ENCODE measurements at places on chromosomes 3 and 15.

DNA sequence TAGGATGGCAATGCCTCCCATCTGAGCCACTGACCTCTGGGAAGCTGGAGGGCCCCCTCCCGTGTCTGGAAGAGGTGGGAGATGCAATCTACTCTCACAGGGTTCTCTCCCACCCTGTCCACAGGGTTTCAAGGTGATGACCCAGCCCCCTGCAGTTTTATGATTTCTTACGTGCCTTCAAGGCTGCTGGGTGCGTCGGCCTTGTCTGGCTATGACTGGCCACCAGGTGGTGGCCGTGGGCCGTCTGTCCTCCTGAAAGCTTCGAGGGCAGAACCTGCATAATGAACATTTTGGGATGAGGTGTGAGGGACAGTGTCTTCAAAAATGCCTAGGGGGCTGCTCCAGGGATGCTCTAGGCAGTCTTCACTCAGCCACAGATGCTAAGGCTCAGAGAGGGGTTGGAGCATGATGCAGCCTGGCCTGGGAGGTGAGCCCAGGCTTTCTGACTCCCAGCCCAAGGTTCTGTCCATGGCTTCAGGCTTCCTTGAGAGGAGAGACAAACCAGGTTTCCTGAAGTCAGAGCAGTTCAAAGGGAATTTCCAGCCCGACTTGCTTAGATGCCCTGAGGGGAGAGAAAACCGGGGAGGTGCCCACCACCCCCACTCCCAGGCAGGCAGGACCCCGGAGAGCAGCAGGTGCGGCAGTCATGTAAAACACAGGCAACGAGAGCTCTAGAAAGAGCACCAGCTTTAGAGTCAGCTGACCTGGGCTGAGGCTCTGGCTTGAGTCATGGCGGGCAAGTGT is 18.7 kb downstream of the ISG20 start:
- H3K4me3 ChIP-seq: no peak overlapping the region
- no peaks in the 10 kb centered on the region for H3K36me3 ChIP-seq
- no peaks in the 10 kb centered on the region for H3K4me1 ChIP-seq

GRCh38 chr15:95025924-95026728 is 794.8 kb downstream of the MCTP2 start:
- no peaks in the 10 kb centered on the region for H3K27me3 ChIP-seq
- H3K36me3 ChIP-seq: no peaks in the 10 kb centered on the region
- H3K4me3 ChIP-seq: no peak overlapping the region

- H3K4me3 ChIP-seq: peak within 1 kb of the TSS; percentile 99
- DNase-seq: peak; percentile 88
- H3K4me1 ChIP-seq: peaks cover 5% of the 10 kb centered on the region
- peak within 1 kb of the TSS; percentile 56 for H3K27ac ChIP-seq
Observed at GRCh38 chr3:50567386-50568167, at the start of gene C3orf18. C3orf18 (minus strand) TSS chr3:50567747; CDS start chr3:50565699, 2,048 bp downstream.

GRCh38 chr3:49465270-49466034 is 4.6 kb upstream of the DAG1 start:
- no peaks in the 10 kb centered on the region for H3K27me3 ChIP-seq
- H3K4me1 ChIP-seq: peaks cover 19% of the 10 kb centered on the region
- H3K27ac ChIP-seq: no peak overlapping the region
- H3K36me3 ChIP-seq: no peaks in the 10 kb centered on the region
- no peak overlapping the region for H3K4me3 ChIP-seq

DNA sequence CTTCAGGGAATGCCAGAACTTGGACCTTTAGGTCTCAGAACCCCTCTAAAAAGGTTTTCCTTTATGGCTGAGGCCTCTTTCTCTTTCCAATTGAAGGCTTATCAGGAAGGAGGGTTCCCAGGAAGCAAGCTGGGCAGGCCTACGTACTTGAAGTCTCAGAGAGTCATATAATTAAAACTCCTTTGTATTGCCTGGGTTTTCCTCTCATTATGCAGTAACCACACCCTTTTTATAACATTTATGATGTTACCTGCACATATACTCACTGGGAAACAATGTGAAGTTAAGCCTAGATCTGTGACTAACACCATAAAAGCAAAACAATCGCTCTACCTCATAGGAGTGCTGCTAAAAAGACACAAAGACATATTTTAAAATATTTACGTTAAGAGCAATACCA is 27.3 kb downstream of the SERP1 start:
- no peaks in the 10 kb centered on the region for H3K4me1 ChIP-seq
- no peak for DNase-seq
- no peak overlapping the region for H3K27ac ChIP-seq
- no peaks in the 10 kb centered on the region for H3K27me3 ChIP-seq

DNA sequence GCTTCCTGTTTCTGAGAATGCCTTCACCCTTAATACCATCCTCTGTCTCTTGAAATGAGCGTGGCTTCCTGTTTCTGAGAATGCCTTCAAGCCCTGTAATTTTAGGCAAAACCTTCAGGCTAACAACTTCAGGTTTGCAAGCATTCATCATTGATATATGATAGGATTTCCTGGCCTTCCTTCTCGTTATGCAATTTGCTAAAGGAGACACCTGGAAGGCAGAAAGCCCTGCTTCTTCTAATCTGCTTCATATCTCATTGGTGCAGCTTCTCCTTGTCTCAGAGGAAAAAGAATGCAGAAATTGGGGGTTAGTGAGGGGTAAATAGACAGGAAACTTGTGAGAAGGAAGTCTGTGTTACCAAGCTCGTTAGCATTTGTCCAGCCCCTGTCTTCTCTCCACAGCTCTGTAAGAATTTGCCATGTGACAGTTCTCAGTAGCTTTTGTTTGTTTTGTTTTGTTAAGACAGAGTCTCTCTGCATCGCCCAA is 7.3 kb downstream of the ARL6IP5 start:
- peaks cover 47% of the 10 kb centered on the region for H3K4me1 ChIP-seq
- no peaks in the 10 kb centered on the region for H3K27me3 ChIP-seq
- no peak overlapping the region for H3K27ac ChIP-seq
- no peaks in the 10 kb centered on the region for H3K36me3 ChIP-seq
- DNase-seq: no peak

GRCh38 chr3:159824333-159824732 is 164.3 kb upstream of the IL12A start:
- peak; percentile 86 for DNase-seq
- H3K27ac ChIP-seq: no peak overlapping the region
- H3K4me1 ChIP-seq: peaks cover 13% of the 10 kb centered on the region
- H3K36me3 ChIP-seq: no peaks in the 10 kb centered on the region
- H3K4me3 ChIP-seq: no peak overlapping the region

GRCh38 chr15:37709669-37710068 is 224.8 kb upstream of the TMCO5A start:
- no peaks in the 10 kb centered on the region for H3K27me3 ChIP-seq
- H3K4me3 ChIP-seq: no peak overlapping the region
- H3K36me3 ChIP-seq: no peaks in the 10 kb centered on the region
- no peaks in the 10 kb centered on the region for H3K4me1 ChIP-seq
- no peak overlapping the region for H3K27ac ChIP-seq

DNA sequence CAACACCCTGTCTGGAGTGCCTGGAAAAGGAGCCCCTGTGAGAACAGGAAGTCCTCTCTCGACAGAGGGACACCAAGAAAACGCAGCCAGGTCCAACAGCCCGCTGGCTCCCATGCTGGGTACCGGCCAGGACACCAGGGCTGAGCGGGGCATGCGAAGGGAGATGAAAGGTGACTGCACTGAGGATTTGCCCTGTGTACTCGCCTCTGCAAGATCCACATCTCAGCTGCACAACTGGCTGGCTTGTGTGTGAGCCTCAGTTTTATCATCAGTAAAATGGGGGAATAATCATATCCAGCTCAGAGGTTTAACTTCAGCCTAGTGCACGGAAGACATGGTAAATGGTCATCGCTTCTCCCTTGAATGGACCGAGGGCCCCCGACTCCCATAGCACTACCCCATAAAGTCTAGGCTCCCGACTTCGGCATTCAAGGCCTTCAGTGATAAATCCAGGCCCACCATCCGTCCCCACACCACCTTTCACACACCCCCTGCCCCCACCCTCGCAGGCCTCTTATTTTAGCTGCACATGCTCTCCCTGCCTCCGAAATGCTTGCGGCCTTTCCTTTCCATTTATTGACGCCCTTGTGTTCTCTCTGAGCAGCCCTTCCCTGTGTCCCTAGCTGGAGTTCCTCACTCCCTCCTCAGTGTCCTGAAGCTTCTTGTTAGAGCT is 15.8 kb downstream of the ISG20 start:
- no peak overlapping the region for H3K4me3 ChIP-seq
- no peak for DNase-seq
- no peak overlapping the region for H3K27ac ChIP-seq
- H3K36me3 ChIP-seq: no peaks in the 10 kb centered on the region
- H3K27me3 ChIP-seq: no peaks in the 10 kb centered on the region

GRCh38 chr3:150161011-150161410 is 190.3 kb upstream of the PFN2 start:
- H3K27ac ChIP-seq: no peak overlapping the region
- no peak for DNase-seq

- H3K27me3 ChIP-seq: no peaks in the 10 kb centered on the region
- no peak overlapping the region for H3K4me3 ChIP-seq
- H3K36me3 ChIP-seq: no peaks in the 10 kb centered on the region
- peak; percentile 34 for DNase-seq
- no peak overlapping the region for H3K27ac ChIP-seq
- H3K4me1 ChIP-seq: no peaks in the 10 kb centered on the region
Observed at GRCh38 chr3:176514297-176514696, 683.0 kb downstream of the TBL1XR1 start.

- no peaks in the 10 kb centered on the region for H3K4me1 ChIP-seq
Observed at GRCh38 chr3:28218071-28218916, 23.1 kb upstream of the CMC1 start.

DNA sequence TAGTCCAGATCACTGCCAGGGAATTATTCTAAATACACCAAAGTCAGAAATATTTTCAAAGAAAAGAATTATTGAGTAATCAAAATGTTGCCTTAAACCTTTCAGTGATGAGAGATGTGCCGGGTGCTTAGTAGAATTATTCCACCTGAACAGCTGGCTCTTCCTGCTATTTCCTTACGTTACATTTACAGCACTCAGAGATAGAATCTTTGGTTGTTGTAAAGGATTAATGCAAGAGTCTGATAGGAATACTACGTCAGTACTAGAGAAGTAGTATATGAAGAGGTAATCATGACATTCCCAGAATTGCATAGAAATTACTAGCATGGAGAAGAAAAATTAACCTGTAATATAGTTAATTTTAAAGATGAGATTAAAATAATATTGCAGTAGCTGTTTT is 50.9 kb upstream of the ZDHHC23 start:
- peak overlapping the region; percentile 29 for H3K4me3 ChIP-seq
- no peaks in the 10 kb centered on the region for H3K27me3 ChIP-seq
- no peaks in the 10 kb centered on the region for H3K4me1 ChIP-seq
- no peaks in the 10 kb centered on the region for H3K36me3 ChIP-seq

GRCh38 chr15:49124371-49124770 is 31.0 kb downstream of the COPS2 start:
- H3K4me1 ChIP-seq: no peaks in the 10 kb centered on the region
- H3K4me3 ChIP-seq: no peak overlapping the region
- H3K27ac ChIP-seq: no peak overlapping the region
- DNase-seq: no peak
- H3K27me3 ChIP-seq: no peaks in the 10 kb centered on the region

GRCh38 chr3:43497905-43498365 is 123.9 kb downstream of the ANO10 start:
- H3K27ac ChIP-seq: no peak overlapping the region
- peaks cover 6% of the 10 kb centered on the region for H3K4me1 ChIP-seq
- H3K36me3 ChIP-seq: no peaks in the 10 kb centered on the region

- peak; percentile 21 for DNase-seq
- no peaks in the 10 kb centered on the region for H3K4me1 ChIP-seq
- H3K4me3 ChIP-seq: no peak overlapping the region
- H3K36me3 ChIP-seq: no peaks in the 10 kb centered on the region
- no peak overlapping the region for H3K27ac ChIP-seq
Observed at GRCh38 chr3:179297971-179298725, 24.7 kb upstream of the ZNF639 start.

GRCh38 chr3:69020424-69020823 is 6.9 kb upstream of the EOGT start:
- H3K27me3 ChIP-seq: no peaks in the 10 kb centered on the region
- H3K4me3 ChIP-seq: no peak overlapping the region
- H3K4me1 ChIP-seq: no peaks in the 10 kb centered on the region
- H3K36me3 ChIP-seq: peaks cover 3% of the 10 kb centered on the region
- no peak for DNase-seq

DNA sequence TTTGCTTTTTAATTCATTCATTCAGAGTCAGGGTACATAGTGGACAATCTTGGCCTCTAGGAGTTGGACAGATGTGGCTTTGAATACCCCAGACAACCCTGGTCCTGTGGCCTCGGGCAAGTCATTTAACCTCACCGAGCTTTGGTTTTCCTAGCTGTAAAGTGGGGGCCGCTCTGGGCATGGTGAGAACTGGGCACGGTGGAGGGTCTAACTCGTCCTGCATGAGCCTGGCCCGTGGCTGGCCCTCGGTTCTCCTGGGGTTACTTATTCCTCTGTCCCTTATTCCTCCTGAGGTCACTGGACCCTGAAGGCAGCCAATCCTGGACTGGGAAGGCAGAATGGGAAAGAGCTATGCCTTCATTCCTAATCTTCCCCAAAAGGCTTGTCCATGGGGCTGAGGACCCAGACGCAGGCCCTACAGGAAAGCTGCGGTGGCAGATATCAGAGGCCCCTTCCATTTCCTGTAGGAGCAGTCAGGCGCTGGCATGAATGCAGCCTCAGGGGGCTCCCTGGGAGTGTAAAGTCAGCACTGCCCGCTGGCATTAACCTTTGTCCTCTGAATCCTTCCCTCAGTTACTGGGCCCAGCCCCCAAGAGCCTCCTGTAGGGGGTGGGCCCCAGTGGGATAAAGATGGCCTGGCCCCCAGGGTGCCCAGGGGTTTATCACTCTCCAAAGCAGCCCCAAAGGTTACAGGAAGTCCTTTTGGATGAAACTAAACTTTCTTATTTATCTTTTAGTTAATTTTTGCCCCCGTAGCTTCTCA is 17.9 kb upstream of the SEC13 start:
- DNase-seq: no peak
- H3K27ac ChIP-seq: no peak overlapping the region
- H3K4me3 ChIP-seq: no peak overlapping the region
- no peaks in the 10 kb centered on the region for H3K4me1 ChIP-seq
- no peaks in the 10 kb centered on the region for H3K27me3 ChIP-seq

DNA sequence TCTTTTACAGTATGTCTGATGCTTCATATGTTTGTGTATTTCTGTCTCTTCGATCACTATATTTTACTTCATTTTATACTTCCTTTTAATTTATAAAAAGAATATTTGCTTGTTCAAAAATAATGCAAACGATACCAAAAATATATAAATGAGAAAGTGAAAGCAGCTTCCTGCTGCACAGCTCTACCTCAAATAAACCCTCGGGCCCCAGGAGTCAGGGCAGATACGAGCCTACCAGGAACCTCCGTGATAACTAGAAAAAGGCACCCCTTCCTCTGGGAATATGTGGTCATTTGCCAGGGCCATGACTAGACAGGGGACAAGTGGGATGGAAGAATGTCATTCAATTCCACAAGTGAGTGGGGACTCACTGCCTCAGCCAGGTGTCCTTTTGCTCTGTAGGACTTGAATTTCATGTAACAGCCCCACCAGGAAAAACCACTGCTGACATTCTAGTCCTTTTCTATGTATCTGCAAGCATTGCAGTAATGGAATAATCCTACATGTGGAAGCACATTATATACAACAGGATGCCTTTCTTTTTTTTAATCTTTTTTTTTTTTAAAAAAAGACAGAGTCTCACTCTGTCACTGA is 133.3 kb downstream of the SUCLG2 start:
- H3K27ac ChIP-seq: no peak overlapping the region
- H3K36me3 ChIP-seq: peaks cover 2% of the 10 kb centered on the region
- no peak for DNase-seq
- H3K4me3 ChIP-seq: no peak overlapping the region
- peaks cover 2% of the 10 kb centered on the region for H3K4me1 ChIP-seq
- H3K27me3 ChIP-seq: no peaks in the 10 kb centered on the region

GRCh38 chr3:112640930-112641801 is at the start of gene CCDC80:
CCDC80 (minus strand) TSS chr3:112641143; CDS start chr3:112639905, 1,238 bp downstream.
- H3K4me3 ChIP-seq: peak within 1 kb of the TSS; percentile 92
- no peaks in the 10 kb centered on the region for H3K27me3 ChIP-seq
- H3K36me3 ChIP-seq: peaks cover 9% of the 10 kb centered on the region
- DNase-seq: peak; percentile 98
- H3K27ac ChIP-seq: peak within 1 kb of the TSS; percentile 97
